Fibroblast of lung (primary cell): ENCODE measurements at places on chromosomes 6 and 20. TPM values are rescaled to one million over a fixed set of nuclear protein-coding genes. Genes with fewer than 3 reads are reported as not detected.

GRCh38 chr20:40486297-40486696 lies 202.7 kb downstream of the MAFB start:
- DNase-seq = no peak

DNA sequence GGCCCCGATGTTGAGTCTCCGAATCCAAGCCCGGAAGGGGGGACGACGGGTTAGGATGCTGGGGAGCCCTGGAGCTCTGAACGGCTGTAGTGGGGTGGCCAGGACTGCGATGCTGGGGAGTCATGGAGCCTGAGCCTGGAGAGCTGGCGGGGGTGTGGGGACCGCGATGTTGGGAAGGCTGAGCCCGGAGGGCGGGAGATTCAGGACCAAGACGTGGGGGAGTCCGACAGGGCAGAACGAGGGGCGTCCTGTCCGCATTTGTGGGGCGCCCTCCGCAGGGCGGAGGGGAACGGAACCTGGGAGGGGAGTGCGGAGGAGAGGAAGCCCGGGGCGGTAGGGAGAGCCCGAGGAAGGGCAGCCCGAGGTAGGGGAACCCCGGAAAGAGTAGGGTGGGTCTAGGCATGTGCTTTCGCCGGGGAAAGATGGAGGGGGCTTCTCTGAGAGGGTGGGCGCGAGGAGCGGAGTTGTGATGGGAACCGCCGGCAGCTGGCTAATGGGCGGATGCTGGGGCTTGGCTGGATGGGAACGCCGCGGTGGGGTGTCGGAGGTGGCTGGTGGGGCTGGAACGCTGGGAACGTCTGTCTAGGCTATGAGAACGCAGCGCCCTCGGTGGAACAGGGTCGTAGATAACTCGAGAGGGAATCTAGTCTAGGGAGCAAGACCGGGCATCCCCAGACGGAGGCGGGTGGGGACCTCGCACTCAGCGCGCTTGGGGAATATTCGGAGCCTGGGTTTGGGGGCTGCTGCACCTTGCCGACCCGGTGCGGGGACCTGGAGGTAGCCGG lies 684 bp downstream of the PAQR8 start:
- no peak for DNase-seq

GRCh38 chr6:116105247-116105646 lies 4.6 kb downstream of the NT5DC1 start:
- no peak for DNase-seq

DNA sequence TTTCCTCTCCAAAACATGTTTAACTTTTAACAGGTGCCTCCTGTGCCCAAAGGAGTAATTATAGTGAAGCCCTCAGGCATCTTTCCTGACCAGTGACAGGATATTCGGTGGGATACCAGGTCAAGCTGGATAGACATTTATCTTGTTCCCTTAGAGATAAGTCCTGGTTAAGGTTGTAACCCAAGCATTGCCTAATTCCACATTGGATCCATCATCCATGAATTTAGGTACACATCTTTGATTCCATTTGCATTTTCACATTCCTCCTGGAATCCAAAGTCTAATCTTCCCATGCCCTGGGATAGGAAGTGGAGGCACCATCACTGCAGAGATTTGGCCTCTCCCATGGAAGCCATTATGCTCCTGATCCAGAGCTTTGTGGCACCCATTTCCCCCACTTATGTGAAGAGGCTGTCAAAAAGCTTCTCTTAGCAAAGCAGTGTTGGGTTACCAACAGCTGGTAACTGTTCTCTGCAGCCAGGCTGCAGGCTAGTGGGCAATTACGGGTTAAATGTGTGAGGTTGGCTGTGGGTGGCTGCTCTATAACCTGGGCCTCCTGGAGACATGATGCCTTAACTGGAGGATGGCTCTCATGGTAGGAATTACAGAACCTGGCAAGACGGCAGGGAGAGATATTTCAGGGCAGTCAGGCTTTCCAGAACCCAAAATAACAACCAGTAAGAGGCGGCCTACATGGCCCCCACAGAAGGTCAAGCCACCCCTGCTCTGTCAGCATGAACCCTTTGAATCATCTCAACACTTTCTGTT lies 96.9 kb upstream of the VGLL2 start:
- no peak for DNase-seq

DNA sequence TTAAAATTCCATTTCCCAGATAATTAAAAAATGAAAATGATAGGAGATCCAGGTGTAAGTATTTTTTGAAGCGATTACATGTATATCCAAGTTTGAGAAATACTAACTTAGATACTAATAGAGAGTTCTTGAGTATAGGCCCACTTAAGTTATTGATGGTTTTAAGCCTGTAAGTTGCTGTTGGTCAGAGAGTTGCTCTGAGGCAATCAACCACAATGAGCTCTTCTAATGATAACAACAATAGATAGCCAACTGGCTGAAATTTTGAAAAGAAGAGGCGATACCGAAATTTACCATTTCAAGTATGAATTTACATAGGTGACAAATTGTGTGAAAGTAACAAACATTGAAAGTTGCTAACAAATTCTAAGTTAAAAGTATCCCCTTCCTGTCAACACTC lies 209.5 kb downstream of the MANEA start:
- no peak for DNase-seq

- DNase-seq = no peak
Measured at GRCh38 chr6:107448776-107449175, 10.6 kb downstream of the PDSS2 start.

GRCh38 chr20:58264271-58264670 lies 35.8 kb upstream of the ANKRD60 start:
- DNase-seq = no peak

DNA sequence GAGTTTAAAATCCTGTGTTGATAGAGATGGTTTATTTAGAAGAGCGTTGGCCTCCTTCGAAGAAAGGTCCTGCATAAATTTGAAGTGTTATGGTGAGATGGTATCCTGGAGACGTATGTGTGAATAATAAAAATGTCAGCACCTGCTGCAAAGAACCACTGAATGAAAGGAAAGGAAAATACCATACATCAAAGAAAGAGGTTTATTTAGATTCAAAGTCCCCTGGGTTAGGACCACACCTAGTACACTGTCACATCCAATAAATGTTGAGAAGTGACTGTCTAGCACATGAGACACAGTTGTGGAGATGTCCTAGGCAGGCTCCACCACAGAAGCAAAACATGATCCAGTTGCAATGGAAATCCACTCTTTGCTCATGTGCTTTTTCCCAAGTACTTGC lies 214.7 kb downstream of the PAX1 start:
- no peak for DNase-seq

DNA sequence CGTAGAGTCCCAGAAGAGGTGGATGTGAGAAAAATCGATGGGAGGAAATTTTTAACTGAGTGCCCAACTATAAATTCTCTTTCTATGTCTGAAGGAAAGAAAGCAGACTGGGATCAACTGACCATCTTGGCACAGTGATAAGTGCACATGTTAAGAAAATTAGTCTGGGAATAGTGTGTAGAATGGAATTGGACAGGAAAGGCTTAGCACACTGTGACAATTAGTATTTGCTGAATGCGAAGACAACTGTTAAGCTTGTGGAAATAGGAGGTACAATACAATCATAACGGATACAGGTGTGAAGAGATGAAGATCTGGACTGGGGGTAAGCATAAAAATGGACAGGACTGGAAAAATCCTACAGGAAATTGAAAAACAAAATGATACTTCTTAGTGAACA lies 114.3 kb downstream of the FAM50B start:
- no peak for DNase-seq

GRCh38 chr6:52635049-52635577 lies 35.8 kb upstream of the TMEM14A start:
- DNase-seq = no peak

LINC00237 gene
- polyA plus RNA-seq = not detected in 2 replicates

DNA sequence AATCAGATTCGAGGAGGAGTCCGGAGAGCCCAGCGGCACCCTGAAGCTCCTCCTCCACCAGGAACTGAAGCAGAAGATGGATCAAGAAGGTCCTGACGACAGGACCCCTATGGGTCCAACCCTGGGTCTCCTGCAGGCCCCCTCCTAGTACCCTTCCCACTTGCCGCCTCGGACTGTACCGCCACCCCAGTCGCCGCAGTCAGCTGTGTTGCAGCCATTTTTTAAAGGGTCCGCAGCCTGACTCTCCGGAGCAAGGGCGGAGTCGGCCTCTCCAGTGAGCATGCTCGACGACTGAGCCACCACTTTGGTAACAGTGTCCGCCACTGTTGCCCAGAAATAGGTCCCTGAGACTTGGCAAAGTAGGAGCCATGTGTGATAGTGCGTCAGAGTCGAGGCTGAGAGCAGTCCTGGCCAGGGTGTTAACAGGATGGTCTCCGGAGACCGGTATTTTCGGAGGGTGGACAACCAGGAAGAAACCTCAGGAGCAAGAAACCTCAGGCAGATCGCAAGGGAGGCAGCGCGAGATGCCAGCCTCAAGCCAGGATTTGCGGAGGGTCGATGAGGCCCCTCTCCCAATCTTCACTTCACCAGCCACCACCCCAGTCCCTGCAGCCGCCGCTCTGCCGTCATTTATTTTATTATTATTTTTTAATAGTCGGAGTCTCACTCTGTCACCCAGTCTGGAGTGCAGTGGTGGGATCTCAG lies 294.6 kb upstream of the ZNF337 start:
- DNase-seq = no peak

- DNase-seq = no peak
Measured at GRCh38 chr6:11188161-11188915, 44.1 kb downstream of the NEDD9 start.

DNA sequence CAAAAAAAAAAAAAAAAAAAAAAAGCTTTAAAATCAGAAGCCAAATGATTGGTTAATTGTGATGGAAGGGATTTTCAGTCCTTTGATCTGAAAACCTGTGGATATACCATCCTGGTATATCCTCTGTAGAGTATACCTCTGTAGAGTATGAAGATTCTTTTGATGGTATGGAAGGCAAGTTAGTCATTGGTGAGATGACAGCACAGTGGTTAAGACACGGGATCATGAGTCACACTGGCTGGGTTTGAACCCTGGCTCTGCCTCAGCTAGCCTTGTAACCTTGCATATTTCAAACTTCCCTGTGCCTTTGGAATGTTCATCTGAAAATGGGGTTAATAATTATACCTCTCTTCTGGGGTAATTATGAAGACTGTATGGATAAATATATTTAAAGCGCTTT lies 179.3 kb downstream of the CARMIL1 start:
- DNase-seq = peak; percentile 83

WFDC12 gene
- polyA plus RNA-seq = not detected in 2 replicates

DNA sequence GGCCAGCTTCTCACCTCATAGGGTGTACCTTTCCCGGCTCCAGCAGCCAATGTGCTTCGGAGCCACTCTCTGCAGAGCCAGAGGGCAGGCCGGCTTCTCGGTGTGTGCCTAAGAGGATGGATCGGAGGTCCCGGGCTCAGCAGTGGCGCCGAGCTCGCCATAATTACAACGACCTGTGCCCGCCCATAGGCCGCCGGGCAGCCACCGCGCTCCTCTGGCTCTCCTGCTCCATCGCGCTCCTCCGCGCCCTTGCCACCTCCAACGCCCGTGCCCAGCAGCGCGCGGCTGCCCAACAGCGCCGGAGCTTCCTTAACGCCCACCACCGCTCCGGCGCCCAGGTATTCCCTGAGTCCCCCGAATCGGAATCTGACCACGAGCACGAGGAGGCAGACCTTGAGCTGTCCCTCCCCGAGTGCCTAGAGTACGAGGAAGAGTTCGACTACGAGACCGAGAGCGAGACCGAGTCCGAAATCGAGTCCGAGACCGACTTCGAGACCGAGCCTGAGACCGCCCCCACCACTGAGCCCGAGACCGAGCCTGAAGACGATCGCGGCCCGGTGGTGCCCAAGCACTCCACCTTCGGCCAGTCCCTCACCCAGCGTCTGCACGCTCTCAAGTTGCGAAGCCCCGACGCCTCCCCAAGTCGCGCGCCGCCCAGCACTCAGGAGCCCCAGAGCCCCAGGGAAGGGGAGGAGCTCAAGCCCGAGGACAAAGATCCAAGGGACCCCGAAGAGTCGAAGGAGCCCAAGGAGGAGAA lies 10.5 kb downstream of the GNAS-AS1 start:
- DNase-seq = no peak

- DNase-seq = no peak
Measured at GRCh38 chr20:48155268-48155667, 370.0 kb upstream of the SULF2 start.

ADA gene
- 3.8 and 21.9 TPM in 2 replicates for polyA plus RNA-seq

GRCh38 chr6:36442103-36442670 lies 467 bp downstream of the PXT1 start:
- DNase-seq = no peak

- no peak for DNase-seq
Measured at GRCh38 chr6:88298066-88298845, 132.1 kb upstream of the CNR1 start.

DNA sequence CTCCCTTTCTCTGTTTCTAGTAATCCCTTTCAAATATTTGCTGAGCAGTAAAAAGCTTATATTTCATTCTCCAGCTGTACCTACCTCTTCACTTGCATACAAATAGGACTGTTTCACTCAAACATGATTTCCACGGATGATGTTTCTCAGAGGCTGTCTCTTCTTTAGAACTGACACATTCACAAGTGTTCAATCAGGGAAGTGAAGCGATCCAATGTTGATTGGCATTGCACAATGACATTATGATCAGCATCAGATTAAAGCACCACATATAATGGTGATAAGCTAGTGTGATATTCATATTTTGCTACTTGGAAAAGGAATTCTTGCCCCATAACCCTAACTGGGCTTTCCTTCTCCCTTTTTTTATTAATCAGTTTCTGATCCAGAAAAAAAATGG lies 681.8 kb downstream of the TBC1D32 start:
- DNase-seq = no peak

DNA sequence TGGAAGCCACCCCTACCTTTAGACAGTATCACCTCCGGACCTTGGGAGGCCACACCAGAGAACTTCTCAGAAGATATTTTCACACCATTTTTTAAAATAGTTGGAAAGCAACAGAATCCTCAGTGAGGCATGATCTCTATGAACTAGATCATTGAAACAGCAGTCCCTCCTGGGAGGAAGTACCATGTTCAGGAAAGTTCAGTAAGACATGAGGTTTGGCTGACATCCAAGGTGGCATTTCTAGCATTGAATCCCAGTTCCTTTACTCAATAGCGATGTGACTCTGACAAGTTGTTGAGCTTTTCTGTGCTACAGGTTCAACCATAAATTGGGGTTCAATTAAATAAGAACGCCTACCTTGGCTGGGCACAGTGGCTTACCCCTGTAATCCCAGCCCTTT lies 169.0 kb downstream of the TBC1D7 start:
- no peak for DNase-seq

ALDH8A1 gene
- polyA plus RNA-seq = 0.08 and 0.11 TPM in 2 replicates

DNA sequence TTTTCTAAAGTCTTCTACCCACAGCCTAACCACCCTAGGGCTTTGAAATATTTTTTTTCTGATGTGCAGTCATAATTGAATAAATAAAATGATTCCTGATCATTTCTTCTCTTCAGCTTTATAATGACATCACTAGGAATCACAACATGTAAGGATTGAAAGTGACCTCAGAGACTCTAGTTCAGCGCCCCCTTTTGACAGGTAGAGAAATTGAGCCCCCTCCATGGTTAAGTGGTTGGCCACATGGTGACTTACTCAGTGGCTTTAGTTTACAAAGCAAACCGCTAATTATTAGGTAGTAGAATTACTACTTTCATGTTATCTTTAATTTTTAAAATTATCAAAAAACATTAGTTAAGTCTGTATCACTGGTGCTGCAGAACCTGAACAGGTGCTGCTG lies 13.3 kb upstream of the SLC2A12 start:
- peak; percentile 22 for DNase-seq

GRCh38 chr6:10968776-10969175 lies 75.3 kb downstream of the ELOVL2 start:
- peak; percentile 92 for DNase-seq
